ENCODE measurements at places on chromosomes 5 and 9. TPM values are rescaled to one million over a fixed set of nuclear protein-coding genes. Genes with fewer than 3 reads are reported as not detected.

- no peaks in the 10 kb centered on the region for H3K27me3 ChIP-seq
- DNase-seq: no peak
- no peak overlapping the region for H3K27ac ChIP-seq
Observed at GRCh38 chr5:160064417-160064810, 54.8 kb downstream of the PWWP2A start.

DNA sequence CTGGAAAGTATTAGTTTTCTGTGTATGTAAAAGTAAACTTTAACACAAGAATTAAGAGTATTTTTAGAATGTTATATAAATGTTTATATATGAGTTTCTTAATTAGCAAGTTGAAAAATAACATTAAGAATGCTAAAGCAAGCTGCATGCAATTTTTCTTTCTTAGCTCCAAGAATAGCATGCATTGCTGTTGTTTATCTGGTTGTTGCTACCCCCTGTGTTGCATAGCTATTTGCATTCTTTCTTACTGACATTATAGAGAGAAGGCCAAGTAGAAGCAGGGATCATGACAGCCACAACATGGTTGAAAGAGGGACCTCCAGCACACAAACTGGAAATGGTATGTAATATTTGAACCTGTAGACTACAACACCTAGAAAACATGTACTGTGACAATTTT lies 94.8 kb downstream of the ERCC6L2 start:
- H3K27ac ChIP-seq: no peak overlapping the region
- DNase-seq: no peak
- H3K4me3 ChIP-seq: no peak overlapping the region
- no peaks in the 10 kb centered on the region for H3K4me1 ChIP-seq
- peaks cover 19% of the 10 kb centered on the region for H3K36me3 ChIP-seq

GRCh38 chr9:14985419-14985818 lies 75.2 kb upstream of the FREM1 start:
- DNase-seq: no peak
- no peaks in the 10 kb centered on the region for H3K4me1 ChIP-seq
- H3K27ac ChIP-seq: no peak overlapping the region
- H3K27me3 ChIP-seq: no peaks in the 10 kb centered on the region
- no peak overlapping the region for H3K4me3 ChIP-seq

CDHR2 gene
- total RNA-seq: 0.90 TPM

ADAMTS19 gene
- total RNA-seq: 20.3 TPM

- H3K36me3 ChIP-seq: no peaks in the 10 kb centered on the region
- no peaks in the 10 kb centered on the region for H3K4me1 ChIP-seq
- no peak overlapping the region for H3K27ac ChIP-seq
- H3K4me3 ChIP-seq: no peak overlapping the region
Observed at GRCh38 chr9:123738648-123739047, 191.3 kb downstream of the DENND1A start.

All from H9 (cell line).